ENCODE measurements at places on chromosomes 2 and 18.

GRCh38 chr2:181588546-181588945 is 68.4 kb downstream of the CERKL start:
- no peak for DNase-seq

DNA sequence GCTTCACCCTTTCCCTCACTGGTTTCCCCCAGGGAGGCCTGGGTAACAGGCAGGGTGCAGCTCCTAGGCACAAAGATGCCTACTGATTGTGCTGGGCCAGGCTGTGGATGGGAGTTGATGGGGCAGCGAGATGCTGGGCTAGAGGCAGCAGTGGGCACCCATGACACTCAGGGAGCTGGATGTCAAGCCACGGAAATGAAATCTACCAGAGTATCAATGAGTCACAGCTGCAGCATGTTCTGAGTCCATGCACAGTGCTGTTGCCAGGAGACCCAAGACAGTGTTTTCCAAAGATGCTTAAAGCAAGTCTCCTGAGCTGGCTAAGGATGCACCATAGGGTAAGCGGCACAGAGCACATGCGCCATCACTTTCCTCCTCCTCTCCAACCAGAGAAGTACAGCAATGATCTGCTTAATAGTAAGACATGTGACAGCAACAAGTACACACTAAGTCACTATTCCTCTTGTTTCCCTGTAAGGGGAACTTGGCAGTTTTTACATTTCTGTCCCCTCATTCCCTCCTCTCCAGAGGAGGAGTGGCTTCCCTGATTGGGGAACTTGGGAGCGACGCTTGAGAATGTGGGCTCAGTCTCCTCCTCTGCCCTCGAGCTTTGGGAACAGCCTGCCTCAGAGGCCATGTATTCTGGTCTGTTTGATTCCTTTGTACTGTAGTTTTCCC is 57.2 kb downstream of the CDC42EP3 start:
- no peak for DNase-seq

DNA sequence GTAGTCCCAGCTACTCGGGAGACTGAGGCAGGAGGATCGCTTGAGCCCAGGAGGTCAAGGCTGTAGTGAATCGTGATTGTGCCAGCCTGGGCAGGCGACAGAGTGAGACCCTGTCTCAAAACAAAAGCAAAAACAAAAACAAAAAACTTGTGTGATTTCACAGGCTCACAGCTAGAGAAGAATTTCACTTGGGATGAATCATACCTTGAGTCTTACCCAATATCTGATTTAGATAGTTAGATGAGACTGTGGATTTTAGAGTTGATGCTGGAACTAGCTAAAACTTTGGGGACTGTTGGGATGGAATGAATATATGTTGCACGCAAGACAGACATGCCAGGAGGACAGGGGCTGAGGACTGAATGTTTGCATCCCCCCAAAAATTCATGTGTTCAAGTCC is 4.4 kb downstream of the ANKRD29 start:
- no peak for DNase-seq

DNA sequence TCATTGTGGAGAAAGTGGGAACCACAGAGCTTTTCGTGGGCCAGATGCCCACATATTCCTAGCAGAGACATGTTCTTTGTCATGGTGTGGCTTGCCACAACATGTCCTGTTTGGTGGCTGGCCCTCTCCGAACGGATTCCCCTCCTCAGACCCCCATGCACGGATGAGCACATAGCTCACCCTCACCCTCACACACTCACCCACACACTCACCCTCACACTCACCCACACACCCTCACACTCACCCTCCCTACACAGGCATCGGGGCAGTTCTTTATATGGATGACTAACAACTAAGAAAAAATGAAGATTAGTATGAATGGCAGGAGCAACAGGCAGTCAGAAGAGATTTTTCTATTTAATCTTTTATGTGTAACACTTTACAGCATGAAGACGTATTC is 149.9 kb downstream of the ZNF236 start:
- DNase-seq, result no peak

GRCh38 chr2:142325870-142326269 is 195.1 kb upstream of the LRP1B start:
- no peak for DNase-seq

DNA sequence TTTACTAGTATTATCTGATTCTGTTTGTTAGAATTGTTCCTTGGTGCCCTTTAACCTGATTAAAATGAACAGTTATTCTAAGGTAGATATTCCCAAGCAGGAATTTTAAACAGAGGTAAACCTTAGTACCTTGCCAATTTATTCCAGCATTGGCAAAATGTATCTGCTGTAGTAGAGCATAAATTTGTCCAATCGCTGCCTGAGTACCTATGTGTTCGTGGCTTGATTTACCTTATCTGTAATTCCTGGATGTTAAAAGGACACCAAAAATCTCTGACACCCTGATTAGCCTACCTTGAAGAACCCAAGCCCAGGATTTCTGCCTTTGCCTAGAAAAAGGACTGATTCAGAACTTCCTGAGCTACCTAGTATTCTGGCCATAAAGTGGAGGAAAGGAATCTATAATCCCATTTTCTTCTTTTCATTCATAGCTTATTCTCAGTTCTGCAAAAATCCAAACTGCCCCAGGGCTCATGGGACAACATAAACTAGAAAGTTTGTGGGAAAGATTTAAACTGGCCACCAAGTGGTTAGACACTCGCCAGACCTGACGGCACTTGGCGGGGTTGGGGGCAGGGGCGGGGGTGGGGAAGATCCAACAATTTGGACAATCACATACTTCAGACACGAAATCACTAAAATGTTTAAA is 16.2 kb upstream of the ZCCHC2 start:
- no peak for DNase-seq

DNA sequence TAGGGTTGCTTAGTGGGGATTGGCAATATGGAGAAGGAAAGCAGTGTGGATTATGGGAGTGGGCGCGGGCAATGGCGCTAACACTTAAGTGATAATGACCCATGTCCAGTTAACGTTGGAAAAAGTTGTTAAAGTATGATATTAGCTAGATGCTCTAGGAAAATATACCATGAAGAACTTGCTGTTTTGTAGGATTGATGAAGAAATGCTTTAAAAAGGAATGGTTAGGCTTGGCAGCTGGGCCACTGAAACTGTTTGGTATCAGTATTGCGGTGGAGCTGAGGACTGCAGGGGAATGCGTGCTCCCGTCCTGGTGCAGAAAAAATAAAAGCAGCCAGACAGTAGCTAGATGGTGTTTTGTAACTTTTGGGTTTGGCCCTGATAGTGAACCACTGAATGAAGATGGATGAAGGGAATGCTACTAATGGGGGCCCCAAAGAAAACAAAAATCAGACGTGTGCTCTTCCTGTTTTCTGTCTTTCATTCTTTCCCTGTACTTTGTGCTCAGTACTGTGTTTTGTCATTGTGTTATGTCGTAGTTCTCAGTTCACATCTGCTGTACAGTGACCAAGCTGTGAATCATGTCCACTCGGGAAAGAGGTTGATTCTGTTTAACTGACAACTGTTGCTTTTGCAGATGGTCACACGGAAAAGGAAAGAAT is 999 bp downstream of the INSIG2 start:
- DNase-seq, result no peak

DNA sequence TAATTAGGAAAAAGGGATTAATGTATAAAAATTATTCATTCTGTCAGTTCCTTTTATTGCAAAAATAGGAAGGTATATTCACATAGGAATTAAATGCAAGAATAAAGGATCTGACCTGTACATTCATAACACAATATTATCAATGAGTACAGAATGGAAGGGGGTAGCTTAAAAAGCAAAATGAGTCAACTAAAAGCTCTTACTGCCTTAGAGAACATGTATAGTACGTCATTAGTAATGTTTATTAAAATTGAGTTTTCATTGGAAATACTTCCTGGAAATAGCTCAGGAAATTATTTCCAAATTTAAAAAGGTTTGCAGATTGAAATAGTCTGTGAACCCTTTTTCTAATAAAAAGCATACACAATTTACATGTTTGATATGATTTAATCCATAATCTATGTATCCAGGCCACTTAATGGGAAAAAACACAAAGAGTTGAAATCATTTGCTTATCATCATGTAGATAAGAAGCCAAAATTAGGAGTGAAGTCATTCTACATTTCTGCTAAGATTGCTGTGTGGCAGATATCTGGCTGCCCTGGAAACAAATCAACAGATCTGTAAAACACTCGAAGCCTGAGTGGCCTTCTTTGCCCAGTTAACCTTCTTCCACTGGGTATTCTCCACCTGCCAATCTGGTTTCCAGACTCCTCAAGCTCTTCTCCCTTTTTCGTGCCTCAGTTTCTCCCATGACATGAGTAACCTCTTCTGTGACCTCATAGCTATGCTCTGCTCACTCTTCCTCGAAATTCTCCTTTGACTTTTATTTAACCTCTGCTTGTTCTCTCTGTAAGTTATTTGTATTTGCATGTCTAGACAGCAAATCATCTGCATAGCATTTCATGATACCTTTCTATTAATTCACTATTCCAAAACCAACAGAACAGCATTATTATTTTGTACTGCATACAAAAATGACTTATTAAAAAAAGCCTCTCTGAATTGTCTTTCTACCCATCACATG is 181.2 kb upstream of the REV1 start:
- DNase-seq, result no peak

Data from activated naive CD4-positive, alpha-beta T cell treated with anti-CD3 and anti-CD28 coated beads, Interleukin-2, amount 50 U/mL, for 72 hours (primary cell).